ENCODE measurements at places on chromosomes 7 and 10.

DNA sequence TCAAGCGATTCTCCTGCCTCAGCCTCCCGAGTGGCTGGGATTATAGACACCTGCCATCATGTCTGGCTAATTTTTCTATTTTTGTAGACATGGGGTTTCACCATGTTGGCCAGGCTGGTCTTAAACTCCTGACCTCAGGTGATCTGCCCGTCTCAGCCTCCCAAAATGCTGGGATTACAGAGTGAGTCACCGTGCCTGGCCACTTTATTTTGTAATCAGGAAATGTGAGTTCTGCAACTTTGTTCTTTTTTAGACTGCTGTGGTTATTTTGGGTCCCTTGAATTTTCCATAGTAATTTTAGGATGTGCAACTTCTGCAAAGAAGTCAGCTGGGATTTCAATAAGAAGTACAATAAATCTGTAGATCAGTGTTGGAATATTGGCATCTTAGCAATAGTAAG lies 96.8 kb downstream of the CYTH3 start:
- DNase-seq, result no peak

GRCh38 chr7:129134356-129134987 lies 10.0 kb upstream of the TSPAN33 start:
- DNase-seq, result no peak

- DNase-seq, result no peak
Measured at GRCh38 chr10:14648005-14648765, 126.5 kb downstream of the FAM107B start.

DNA sequence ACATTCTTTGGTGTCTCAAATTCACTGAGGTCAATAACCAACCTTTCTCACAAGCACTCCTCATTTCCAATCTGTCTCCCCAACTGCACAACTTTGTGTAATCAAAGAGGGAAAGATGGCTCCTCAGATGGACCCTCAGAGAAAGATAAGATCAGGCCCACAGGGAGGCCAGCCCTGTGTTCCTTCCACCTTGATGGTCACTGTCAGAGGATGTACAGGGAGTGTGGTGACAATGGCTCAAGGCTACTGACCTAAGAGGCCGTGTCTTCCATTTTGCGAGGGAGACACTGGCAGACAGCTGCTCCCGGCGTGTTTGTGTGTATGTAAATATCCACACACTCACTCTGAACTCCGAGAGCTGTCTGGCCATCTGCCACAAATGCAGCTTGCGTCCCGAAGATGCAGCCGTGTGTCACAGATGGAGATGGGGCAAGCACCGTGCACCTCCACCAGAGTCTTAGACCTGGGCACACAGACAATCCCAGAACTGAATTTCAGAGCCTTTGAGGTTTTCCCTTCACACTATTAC lies 712.1 kb upstream of the NRP1 start:
- DNase-seq, result no peak

- DNase-seq, result no peak
Measured at GRCh38 chr7:55534916-55535590, 37.2 kb downstream of the VOPP1 start.

- DNase-seq, result no peak
Measured at GRCh38 chr7:47389923-47390630, 191.8 kb downstream of the TNS3 start.

GRCh38 chr10:17064435-17064834 lies 65.2 kb downstream of the CUBN start:
- DNase-seq, result no peak

DNA sequence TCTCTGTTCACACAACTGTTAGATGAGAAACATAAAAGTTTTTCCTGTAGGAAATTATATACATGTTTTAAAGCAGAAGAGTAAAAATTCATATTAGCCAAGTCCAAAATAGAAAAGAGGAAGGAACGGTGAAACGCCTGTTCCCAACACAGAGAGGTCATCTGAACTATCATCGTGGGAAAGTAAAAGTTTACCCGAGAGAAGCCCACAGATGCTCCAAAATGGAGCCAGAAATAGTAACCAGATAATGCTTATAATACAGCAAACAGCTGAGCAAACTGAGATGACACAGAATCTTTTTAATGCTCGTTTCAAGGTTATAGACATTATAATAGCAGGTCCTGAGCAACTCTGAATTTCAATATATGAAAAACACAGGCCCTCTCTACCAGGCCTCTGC lies 24.5 kb downstream of the FRMD4A start:
- DNase-seq, result no peak

DNA sequence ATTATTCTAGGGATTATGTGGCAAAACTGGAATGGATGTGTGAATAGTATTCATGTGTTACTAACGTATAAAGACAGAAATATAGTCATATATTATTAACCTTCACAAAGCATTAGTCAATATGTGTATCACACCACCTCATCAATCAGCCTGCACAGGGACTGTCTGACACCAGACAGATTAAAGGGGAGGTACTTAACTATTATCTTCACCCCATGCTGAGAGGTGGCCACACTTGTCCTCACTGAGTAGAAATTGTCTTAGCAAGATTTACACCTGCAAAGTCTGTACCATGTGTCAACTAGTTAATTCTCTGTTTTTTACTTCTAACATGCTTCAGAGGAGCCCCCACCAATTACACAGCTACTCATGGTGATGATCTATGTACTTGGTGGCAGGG lies 146.3 kb upstream of the LRGUK start:
- no peak for DNase-seq

Measured in left forelimb (tissue), 1 donor.